ENCODE measurements at places on chromosomes 2 and 18. TPM values are rescaled to one million over a fixed set of nuclear protein-coding genes. Genes with fewer than 3 reads are reported as not detected.
A peak's percentile ranks its signal among the peaks of the same experiment; 100 is the strongest.

DNA sequence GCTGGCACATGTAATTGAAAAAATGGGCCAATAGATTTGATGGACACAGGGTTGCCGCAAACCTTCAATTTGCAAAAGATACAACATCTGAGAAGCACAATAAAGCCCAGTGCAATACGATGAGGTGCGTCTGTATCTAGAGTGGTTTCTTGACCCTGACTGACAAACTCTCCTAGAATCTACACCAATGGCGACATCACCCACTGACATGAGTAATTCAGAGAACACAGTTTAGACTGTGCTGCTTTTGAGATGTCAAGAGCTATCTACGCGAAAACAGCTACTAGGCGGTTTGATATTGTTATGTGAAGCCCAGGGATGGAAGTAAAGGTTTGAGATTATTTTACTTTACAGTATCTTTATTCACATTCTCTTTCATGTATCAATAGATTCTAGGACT lies 104.9 kb downstream of the EIPR1 start:
- no peak for DNase-seq
- H3K27ac ChIP-seq, result no peak overlapping the region
- no peaks in the 10 kb centered on the region for H3K27me3 ChIP-seq
- no peaks in the 10 kb centered on the region for H3K4me1 ChIP-seq
- no peak overlapping the region for H3K4me3 ChIP-seq

DNA sequence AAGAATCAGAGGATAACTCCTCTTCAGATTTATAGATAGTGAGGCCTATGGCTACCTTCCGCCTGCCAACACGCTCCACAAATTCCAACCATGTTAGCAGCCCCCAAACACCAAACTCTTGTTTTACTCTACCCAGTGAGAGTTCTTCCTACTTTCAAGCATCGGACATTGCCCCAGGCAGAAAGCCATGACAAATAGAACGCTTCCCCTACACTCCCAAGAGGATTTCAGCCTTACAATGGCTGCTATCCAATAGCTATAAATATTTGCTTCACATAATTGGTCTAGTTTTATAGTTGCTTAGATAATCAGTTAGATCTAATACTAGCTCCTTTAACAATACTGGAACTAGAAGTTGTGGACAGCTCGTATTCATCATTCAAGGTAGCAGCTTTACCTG lies 503.4 kb upstream of the VRK2 start:
- H3K4me3 ChIP-seq, result no peak overlapping the region
- no peaks in the 10 kb centered on the region for H3K4me1 ChIP-seq
- H3K36me3 ChIP-seq, result no peaks in the 10 kb centered on the region
- H3K27ac ChIP-seq, result no peak overlapping the region
- DNase-seq, result no peak

- no peak for DNase-seq
- H3K4me1 ChIP-seq, result peaks cover 32% of the 10 kb centered on the region
These were observed 75.6 kb upstream of the ITGB6 start for GRCh38 chr2:160275656-160276055.

DNA sequence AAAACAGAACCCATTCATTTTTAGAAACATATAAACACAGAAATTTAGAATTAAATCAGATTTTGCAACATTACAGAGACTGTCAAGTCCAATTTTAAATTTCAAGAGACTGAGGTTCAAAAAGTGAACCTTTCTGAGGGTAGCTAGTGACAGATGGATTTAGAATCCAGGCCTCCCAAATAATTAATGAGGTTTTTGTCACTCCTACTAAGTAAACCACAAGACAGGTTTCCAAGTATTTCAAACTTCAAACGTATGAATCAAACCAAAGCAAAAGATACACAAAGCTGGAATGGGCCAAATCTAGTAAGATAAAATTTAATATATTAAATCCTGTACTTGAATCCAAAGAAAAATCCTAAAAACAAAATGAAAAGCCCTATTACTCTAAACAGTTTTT lies 25.3 kb downstream of the PPP4R3B start:
- H3K27ac ChIP-seq, result no peak overlapping the region
- H3K36me3 ChIP-seq, result peaks cover 24% of the 10 kb centered on the region
- H3K27me3 ChIP-seq, result no peaks in the 10 kb centered on the region
- DNase-seq, result no peak

GRCh38 chr2:220310451-220310861 lies 683.0 kb downstream of the SLC4A3 start:
- no peak overlapping the region for H3K27ac ChIP-seq
- H3K4me1 ChIP-seq, result no peaks in the 10 kb centered on the region
- no peak overlapping the region for H3K4me3 ChIP-seq
- no peaks in the 10 kb centered on the region for H3K36me3 ChIP-seq

- H3K27me3 ChIP-seq, result no peaks in the 10 kb centered on the region
- no peaks in the 10 kb centered on the region for H3K36me3 ChIP-seq
- H3K4me1 ChIP-seq, result no peaks in the 10 kb centered on the region
- no peak for DNase-seq
These were observed 141.6 kb downstream of the SP3 start for GRCh38 chr2:173823543-173823939.

DNA sequence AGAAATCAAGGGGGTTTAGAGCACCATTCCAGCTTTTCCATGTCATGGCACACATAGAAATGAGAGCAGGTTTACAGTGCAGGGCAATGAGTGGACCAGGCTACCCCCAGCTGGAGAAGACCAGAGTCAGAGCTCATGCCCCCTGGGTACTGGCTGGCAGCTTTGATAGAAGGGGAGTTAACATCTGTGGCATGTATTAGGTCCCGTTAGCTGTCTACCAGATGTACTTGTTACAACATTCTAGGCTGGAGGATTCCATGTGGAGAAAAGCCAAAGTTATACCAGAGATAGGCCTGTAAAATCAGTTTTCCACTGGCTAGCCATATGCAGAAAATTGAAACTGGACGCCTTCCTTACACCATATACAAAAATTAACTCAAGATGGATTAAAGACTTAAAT lies 109.2 kb downstream of the CCDC85A start:
- H3K4me1 ChIP-seq, result no peaks in the 10 kb centered on the region
- no peak overlapping the region for H3K27ac ChIP-seq
- H3K27me3 ChIP-seq, result no peaks in the 10 kb centered on the region
- no peak for DNase-seq

DNA sequence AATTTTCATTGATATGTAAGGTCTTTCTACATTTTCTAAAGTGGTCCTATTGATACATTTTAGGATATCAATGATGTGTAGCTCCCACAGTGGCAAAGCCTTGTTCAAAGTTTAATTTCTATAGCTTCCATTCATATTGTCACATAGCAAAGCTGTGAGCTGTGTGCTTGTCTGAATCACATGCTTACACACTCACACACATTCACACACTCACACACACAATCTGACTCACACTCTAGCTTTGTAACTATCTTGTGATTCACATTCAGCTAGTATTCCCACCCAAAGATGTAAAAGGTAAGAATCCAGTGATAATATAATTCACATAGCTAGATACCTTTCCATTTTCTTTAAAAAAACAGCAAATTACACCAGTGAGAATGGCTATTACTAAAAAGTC lies 58.7 kb downstream of the MAPRE2 start:
- H3K27me3 ChIP-seq, result no peaks in the 10 kb centered on the region
- H3K4me1 ChIP-seq, result no peaks in the 10 kb centered on the region
- no peak overlapping the region for H3K27ac ChIP-seq
- peaks cover 11% of the 10 kb centered on the region for H3K36me3 ChIP-seq
- DNase-seq, result no peak
- no peak overlapping the region for H3K4me3 ChIP-seq

DNA sequence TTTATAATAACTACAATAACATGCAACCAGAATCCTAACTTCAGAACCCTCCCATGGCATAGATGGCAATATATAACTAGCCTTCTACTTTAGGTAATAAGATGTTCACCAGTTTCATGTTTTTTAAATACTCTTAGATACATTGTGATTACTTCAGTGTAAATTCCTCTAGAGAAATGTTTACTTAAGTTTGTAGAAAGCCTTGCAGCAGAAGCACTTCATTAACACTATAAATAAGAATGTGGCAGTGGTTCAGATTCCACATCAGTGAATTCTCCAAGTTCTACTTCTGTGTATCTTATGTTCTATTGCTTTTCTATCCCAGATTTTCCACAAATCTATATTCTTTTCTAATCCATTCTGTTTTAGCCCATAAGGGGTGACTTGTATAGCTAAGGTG lies 1.2 kb upstream of the RAD51AP2 start:
- no peak overlapping the region for H3K27ac ChIP-seq
- H3K36me3 ChIP-seq, result no peaks in the 10 kb centered on the region
- no peaks in the 10 kb centered on the region for H3K4me1 ChIP-seq
- no peak for DNase-seq
- H3K27me3 ChIP-seq, result peaks cover 32% of the 10 kb centered on the region
- no peak overlapping the region for H3K4me3 ChIP-seq

DNA sequence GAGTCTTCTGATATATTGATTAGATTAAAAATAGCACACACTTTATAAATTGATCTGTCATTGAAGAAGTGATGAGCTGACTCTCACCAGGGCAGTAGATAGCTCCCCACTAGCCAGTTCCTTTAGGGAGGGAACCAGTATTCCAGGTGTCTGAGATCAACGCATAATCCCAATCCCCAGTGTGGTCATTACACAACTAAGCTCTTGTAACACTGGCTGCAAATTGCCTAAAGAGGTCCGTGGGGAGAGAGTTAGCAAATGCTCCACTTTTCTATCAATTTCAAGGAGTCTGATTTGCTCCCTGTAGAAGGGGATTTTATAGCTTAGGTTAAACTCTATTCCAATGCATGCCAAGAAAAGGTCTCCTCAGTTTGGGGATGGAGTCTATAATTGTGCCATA lies 7.7 kb downstream of the SLC14A1 start:
- no peaks in the 10 kb centered on the region for H3K27me3 ChIP-seq
- no peak overlapping the region for H3K27ac ChIP-seq
- no peaks in the 10 kb centered on the region for H3K4me1 ChIP-seq
- DNase-seq, result no peak

DNA sequence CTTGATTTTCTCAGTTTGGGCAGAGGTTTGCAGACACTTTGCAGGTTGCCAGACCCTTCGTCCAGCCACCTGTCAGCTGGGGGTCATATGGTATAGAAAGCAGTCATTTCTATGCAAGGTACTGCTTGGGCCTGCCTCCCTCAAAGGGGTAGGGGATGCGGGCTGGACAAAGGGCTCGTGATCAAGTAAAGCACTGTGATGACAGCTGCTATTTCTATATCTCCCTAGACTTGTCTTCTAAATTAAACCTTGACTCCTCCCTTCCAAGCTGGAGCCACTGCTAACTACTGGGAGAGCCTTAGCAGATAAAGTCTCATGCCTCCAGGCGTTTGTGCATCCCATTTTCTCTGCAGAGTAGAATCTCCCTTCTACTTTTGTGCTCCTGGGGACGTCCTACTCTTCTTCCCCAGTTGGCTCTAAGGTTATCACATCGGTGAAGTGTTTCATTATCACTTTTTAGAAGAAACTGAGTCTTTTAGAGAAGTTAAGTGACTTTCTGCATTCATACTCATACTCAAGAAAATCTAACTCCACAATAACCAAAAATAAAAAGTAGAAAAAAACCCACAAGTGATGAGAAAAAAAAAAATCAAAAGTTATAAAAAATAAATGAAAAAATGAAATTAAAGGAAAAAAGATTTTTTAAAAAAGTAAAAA lies 710 bp upstream of the XRCC5 start:
- peaks cover 27% of the 10 kb centered on the region for H3K36me3 ChIP-seq
- no peak for DNase-seq
- H3K27me3 ChIP-seq, result no peaks in the 10 kb centered on the region
- peak overlapping the region; percentile 63 for H3K27ac ChIP-seq
- H3K4me1 ChIP-seq, result peaks cover 23% of the 10 kb centered on the region

DNA sequence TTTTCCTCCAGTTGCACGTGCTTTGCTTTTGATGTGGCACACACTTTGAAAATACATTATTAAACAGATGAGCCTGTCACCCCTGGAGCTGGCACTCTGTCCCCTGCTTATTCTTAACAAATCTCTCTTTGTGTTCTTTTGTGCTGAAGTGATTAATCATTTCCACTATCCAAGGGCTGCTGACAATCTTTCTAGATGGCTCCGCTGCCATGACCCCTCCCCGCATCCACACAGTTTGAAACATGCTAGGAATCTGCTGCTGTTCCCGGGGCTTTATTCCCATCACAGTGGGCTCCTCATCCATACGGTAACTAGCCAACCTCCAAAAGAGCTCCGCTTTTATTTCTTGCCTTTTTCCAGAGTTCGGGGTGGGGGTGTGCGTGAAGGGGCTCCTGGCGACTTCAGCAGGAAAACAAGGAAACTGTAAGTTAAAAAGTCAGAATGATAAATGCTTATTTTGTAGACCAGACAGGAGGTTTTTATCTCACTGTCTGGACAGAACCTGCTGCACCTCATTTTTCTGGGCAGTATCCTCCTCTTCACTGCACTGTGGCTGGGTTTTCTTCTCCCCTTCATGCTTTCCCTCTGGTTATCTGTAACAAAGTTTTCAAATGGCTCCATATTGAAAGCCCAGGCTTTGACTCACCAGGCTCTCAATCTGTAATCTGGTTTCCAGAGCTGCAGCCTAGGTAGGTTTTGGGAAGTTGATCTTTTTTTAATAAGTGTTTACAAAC lies 319.7 kb downstream of the AFF3 start:
- H3K36me3 ChIP-seq, result no peaks in the 10 kb centered on the region
- no peak for DNase-seq
- H3K27ac ChIP-seq, result no peak overlapping the region
- no peaks in the 10 kb centered on the region for H3K4me1 ChIP-seq
- H3K4me3 ChIP-seq, result no peak overlapping the region

DNA sequence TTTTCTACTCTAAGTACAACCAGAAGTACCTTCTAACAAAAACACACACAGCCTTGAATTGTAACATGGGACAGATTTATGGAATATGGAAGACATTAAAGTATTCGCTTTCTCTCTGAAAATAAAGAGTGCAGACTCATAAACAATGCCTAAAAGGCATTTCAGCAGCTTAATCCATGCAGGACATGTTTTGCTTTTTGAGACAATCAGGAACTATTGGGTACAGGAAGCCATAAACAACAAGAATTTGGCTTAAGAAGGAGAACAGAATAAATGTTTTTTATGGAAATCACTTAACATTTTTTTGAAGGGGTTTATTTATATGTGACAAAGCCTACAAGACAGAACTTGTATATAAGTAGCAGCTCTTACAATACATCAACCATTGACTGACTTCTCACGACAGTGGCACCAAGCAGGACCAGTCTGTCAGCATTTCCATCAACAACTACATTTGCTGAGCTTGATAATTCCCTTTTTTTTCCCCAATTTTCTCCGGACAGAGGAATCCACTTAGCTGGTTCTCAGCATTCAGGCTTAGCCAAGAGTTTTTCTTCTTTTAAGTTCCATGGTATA lies 140.1 kb downstream of the EXOC6B start:
- H3K36me3 ChIP-seq, result no peaks in the 10 kb centered on the region
- no peaks in the 10 kb centered on the region for H3K27me3 ChIP-seq
- no peak overlapping the region for H3K27ac ChIP-seq
- no peaks in the 10 kb centered on the region for H3K4me1 ChIP-seq
- no peak for DNase-seq

- H3K36me3 ChIP-seq, result no peaks in the 10 kb centered on the region
- no peaks in the 10 kb centered on the region for H3K27me3 ChIP-seq
- H3K4me3 ChIP-seq, result no peak overlapping the region
- DNase-seq, result no peak
- H3K27ac ChIP-seq, result no peak overlapping the region
- no peaks in the 10 kb centered on the region for H3K4me1 ChIP-seq
These were observed 10.0 kb upstream of the TTR start for GRCh38 chr18:31581498-31582197.

TTL gene
- total RNA-seq, result 45.4 TPM

LIMS3 gene
- 3.1 TPM for total RNA-seq

SERPINB13 gene
- not detected for total RNA-seq

SNRPD1 gene
- total RNA-seq, result 25.8 TPM

ANKAR gene
- 10.7 TPM for total RNA-seq

INPP4A gene
- 35.0 TPM for total RNA-seq

IL1A gene
- 1.9 TPM for total RNA-seq

MTCL1 gene
- total RNA-seq, result 10.1 TPM

RND3 gene
- 32.6 TPM for total RNA-seq

MXD1 gene
- 21.3 TPM for total RNA-seq

RAB27B gene
- total RNA-seq, result 22.2 TPM

GALR1 gene
- 0.06 TPM for total RNA-seq

Measured in upper lobe of right lung (tissue), 1 donor.